ENCODE measurements at places on chromosomes 11 and 22.

DNA sequence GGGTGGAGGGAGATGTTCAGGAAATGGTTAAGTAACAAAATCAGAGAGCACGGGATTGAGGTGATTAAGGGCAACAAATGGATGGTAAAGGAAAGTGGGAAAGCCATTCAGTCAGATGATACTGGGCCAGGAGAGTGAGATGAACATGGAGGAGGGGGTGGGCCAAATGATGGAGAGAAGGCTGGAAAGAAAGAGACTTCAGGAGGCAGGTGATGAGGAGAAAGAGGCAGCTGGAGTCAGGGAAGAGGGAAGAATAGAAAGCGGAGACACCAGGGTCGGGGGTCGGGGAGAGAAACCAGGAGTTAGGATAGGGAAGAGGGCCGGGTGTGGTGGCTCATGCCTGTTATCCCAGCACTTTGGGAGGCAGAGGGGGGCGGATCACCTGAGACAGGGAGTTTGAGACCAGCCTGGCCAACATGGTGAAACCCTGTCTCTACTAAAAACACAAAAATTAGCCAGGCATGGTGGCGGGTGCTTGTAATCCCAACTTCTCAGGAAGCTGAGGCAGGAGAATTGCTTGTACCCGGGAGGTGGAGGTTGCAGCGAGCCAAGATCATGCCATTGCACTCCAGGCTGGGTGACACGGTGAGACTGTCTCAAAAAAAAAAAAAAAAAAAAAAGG is 4.7 kb upstream of the KDM2A start:
- no peak for DNase-seq

- DNase-seq, result no peak
These were observed 6.7 kb upstream of the MYBPC3 start for GRCh38 chr11:47359162-47359561.

- no peak for DNase-seq
These were observed 21.4 kb upstream of the DKK3 start for GRCh38 chr11:12029738-12030363.

DNA sequence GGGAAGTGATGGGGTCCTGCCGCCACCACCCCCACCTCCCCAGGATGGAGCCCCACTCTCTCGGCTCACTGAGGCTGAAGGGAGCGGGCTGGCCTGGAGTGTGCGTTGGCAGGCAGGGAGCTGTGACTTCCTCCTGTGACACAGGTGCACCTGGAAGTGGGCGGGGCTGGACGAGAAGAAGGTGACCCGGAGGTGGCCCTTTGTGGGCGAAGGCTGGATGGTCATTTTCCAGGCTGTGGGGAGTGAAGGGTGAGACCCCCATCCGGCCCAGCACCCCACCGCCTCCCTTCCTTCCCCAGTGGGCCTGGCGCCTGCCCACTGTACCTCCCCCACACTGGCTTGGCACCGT is 15.3 kb downstream of the IL17REL start:
- no peak for DNase-seq

GRCh38 chr11:62712861-62713260 is 5.4 kb downstream of the GNG3 start:
- DNase-seq, result no peak

GRCh38 chr11:133579165-133580031 is 47.1 kb upstream of the OPCML start:
- DNase-seq, result no peak

- peak; percentile 91 for DNase-seq
These were observed 12.5 kb downstream of the L3MBTL2 start for GRCh38 chr22:41217553-41218157.

GRCh38 chr11:120830085-120830620 is 193.7 kb upstream of the TBCEL start:
- DNase-seq, result no peak

- no peak for DNase-seq
These were observed 112.4 kb downstream of the CACNA1I start for GRCh38 chr22:39682994-39683393.

GRCh38 chr11:9840460-9841004 is 176.7 kb downstream of the SWAP70 start:
- DNase-seq, result no peak

DNA sequence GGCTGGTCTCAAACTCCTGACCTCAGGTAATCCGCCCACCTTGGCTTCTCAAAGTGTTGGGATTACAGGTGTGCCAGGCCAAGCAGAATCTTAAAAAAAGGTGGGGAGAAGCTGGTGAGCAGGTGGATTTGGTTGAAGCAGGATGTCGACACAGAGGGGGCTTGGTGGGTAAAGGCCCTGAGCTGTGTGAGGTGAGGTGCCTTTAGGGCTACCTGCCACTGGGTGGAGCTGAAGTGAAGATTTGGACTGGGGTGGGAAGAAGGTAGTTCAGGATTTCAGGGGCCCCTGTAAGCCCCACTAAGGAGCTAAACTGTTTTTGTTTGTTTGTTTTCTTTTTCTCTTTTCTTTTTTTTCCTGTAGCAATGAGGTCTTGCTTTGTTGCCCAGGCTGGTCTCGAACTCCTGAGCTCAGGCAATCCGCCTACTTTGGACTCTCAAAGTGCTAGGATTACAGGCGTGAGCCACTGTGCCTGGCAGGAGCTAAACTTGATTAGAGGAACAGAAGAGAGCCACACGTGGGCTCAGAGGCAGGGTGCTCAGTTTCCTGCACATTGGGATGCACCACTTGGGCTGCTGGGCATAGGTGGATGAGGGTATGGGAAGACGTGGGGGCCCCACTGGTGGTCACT is 6.0 kb downstream of the P2RX6 start:
- no peak for DNase-seq

DNA sequence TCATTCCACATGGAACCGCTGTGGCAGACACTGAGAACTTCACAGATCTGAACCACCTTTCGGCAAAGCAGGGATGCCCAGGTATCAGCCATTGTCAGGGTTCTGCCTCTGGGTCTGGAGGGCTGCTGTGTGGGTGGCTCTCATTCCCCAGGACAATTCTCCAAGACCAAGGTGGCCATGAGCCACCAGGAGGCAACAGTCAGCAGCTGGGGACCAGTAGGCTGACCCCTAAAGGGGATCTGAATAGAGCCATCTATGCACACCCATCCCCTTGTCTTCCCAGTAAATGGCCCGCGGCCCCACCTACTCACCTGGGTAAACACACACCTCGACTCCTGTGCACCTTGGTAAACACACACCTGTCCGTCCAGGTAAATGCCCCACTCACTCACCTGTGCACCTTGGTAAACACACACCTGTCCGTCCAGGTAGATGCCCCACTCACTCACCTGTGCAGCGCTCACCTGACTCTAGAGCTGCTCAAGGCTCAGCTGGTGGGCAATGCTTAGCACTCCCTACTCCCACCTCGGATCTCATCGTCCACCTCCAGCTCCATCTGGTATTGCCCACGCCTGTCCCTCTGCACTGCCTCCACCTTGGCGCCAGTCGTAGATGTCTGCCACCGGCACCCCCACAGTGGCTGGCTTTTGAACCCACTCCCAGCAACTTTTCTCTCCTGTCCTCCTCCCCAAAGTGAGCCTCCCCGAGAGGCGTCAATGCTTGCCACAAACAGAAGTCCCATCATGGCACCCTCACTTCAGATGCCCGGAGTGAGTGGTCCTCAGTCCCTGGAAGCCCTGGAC is 10.2 kb downstream of the SLC25A1 start:
- no peak for DNase-seq

DNA sequence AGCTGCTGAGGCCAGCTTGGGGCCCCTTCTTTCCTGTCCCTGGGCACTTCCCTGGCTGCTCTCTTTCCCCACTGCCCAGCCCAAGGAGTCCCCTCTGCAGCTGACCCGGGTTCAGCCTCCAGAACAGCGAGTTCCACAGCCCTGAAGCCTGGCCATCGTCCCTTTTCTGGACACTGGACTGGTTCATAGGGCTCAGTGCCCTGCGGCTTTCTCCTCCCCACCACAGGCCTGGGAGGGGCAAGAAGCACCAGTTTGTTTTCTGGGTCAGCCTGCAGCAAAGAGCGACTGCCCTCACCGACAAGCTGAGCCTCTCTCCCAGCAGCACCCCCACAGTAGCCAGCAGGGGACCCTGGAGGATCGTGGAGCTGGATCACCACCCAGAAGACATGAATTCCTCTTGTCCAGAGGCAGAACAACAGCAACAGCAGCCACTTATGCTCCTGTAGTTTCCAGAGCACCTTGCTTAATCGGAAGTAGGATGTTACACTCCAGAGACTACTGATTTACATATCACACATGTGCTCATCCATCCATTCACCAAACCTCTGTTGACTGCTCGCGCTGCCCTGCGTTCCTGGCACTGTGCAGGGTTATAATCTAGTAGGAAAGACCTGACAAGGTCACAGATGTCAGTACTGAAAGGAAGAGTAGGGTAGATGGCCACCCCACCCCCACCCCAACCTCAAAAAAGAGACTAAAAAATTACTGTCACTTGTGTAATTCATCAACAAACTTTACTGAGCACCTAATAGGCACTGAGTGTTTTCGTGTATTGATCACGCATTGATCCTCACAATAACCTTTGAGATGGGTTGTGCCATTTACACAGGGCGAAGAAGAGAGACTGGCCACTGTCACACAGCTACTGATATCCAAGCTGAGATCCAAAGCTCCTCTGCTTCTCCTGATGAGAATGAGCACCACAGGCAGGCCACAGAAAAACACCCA is 13.0 kb upstream of the CXCR5 start:
- no peak for DNase-seq

DNA sequence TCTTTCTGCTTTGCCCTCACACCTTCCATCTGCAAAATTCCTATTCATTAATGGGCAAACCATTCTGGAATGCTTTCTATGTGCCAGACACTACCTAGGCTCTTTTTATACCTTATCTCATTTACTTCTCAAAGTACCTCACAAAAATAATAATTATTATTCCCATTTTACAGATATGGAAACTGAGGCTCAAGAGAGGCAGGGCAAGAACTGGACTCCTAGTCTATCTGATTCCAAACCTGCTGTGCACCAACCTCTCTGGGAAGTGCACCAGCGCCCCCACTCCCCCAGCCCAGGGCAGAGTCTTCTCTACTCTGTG is 826 bp upstream of the DGAT2 start:
- DNase-seq, result no peak

DNA sequence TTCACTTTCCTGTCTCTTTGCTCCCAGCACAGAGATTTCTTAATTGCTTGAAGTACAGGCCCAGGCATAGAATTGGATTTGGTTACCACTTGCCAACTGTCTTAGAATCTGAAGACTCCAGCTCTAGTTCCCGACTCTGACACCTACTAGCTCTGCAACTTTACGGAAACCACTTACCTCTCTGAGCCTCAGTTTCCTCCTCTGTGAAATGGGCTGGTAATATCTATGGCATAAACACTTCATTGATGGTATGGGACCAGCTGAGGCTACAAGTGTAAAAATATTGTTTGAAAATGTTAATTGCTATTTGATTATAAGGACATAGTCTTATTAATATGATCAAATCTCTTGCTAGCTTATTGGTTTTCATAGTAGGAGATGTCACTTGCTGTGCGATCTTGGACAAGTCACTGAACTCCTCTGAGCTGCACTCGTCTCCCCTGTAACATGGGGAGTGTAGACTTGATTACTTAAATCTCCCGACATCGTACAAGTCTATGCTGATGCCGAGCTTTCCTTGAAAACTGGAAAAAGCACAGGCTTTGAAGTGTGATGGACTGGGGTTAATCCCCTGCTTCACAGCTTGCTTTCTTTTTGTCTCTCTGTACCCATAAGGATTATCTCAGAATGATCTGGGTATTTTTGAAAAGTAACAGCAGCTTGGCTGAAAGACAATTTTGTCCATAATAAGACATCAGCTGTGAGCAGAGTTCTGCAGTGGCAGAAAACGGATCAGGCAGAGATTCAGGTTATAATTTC is 11.8 kb upstream of the E2F8 start:
- DNase-seq, result no peak

GRCh38 chr11:29962243-29962642 is 54.6 kb downstream of the KCNA4 start:
- no peak for DNase-seq

GRCh38 chr11:128551611-128552335 is 35.6 kb downstream of the ETS1 start:
- no peak for DNase-seq

DNA sequence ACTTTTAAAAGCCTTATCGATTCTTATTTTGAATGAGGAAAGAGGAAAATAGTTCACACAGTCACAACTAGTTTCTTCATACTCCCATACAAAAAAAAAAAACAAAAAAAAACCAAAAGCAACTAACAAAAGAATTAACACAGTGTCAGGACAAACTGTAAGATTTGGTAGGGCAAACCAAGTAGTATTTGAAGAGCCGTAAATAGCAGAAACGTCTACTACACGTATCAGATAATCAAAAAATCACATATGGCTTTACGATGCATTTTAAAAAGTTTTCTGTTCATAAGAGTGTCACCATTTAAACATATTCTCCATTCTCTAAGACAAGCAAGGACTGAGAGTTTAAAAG is 2.3 kb downstream of the PICALM start:
- no peak for DNase-seq

DNA sequence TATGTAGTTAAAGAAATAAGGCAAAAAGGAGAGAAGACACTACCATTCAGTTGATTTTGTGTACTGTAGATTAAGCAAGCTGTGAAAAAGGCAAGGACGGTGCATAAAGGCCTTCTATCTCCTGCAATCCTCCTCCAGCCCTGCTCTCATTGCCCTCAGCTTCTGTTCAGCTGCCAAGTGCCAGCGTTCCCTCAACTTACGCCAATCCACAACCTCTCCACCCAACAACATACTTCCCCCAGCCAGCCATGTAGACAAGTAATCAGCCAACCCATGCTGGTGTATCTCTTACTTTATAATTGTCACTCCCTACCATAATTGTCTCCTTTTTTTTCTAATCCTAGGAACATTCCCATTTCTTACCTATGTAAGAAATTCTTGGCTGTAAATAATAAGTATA is 30.1 kb upstream of the ANO5 start:
- DNase-seq, result no peak

DNA sequence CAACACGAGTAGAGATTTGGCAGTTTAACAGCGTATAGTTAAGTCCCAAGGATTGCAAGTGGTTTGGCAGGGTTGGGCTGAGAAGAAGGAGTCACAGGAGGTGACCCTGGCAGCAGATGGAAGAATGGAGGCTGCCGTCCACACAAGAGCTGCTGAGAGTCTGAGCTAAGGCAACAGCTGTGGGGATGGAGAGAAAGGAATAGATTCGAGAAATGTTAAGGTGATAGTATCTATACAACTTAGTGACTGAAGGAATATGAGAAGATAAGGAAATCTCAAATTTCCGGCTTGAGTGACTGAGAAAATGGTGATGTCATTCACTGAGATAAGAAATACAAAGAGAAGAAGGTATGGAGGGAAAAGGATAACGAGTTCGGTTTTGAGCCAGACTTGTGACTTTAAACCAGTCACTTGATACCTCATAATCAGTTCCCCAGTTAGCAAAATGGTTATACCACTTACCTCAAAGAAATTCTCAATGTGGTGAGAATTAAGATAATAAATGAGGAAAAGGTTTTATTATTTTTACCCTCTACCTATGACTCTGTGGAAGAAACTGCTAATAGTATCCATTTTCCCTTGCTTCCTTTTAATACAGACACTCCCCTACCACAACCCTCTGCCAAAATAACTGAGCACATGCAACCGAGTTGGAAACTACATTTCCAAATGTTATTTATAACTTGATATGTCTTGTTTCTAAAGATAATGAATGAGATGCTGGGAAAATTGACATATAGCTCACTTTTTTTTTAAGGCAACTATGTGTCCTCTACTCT is 30.7 kb downstream of the FAM168A start:
- no peak for DNase-seq

- DNase-seq, result no peak
These were observed 19.7 kb downstream of the ZNRF3 start for GRCh38 chr22:28903080-28903479.

All from SIG-M5 (cell line).